Stomach (tissue), 19 donors: ENCODE measurements at places on chromosomes 12 and 14. TPM values are rescaled to one million over a fixed set of nuclear protein-coding genes. Genes with fewer than 3 reads are reported as not detected.

Gene ADCY4
- 32.6 TPM for total RNA-seq

Gene IL22
- total RNA-seq = not detected

Gene ADAMTS20
- total RNA-seq = not detected

Gene FGD4
- 131 TPM for total RNA-seq

Gene ACOT6
- total RNA-seq = not detected

Gene TMPRSS12
- not detected for total RNA-seq

Gene OR4K2
- total RNA-seq = not detected
